Lower lobe of right lung (tissue), 2 donors: ENCODE measurements at places on chromosomes 7 and 10. TPM values are rescaled to one million over a fixed set of nuclear protein-coding genes. Genes with fewer than 3 reads are reported as not detected.

TEX36 gene
- total RNA-seq, result not detected

SPDYE6 gene
- not detected for total RNA-seq

- H3K27ac ChIP-seq, result no peak overlapping the region
- H3K4me1 ChIP-seq, result no peaks in the 10 kb centered on the region
- no peaks in the 10 kb centered on the region for H3K27me3 ChIP-seq
- H3K4me3 ChIP-seq, result no peak overlapping the region
These were observed 535.4 kb downstream of the ANKRD7 start for GRCh38 chr7:118759921-118760320.

CFAP70 gene
- total RNA-seq, result 11.3 TPM

DNA sequence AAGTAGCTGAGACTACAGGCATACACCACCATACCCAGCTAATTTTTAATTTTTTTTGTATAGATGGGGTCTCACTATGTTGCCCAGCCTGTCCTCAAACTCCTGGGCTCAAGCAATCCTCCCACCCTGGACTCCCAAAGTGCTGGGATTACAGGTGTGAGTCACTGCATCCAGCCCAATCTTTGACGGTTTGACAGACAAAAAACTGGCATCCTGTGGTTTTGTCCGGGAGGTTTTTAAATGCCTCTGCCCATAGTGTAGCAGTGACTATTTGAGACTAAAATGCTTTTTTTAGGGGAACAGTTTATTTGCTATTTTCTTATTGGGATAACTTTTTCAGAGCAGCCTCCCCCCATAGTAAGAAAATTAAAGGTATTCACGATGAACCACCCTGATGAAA, 523.7 kb upstream of the GALNT17 start:
- H3K4me1 ChIP-seq, result no peaks in the 10 kb centered on the region
- H3K27me3 ChIP-seq, result no peaks in the 10 kb centered on the region
- H3K27ac ChIP-seq, result no peak overlapping the region

GRCh38 chr7:135975166-135975565, 2.0 kb downstream of the MTPN start:
- DNase-seq, result no peak
- no peaks in the 10 kb centered on the region for H3K27me3 ChIP-seq
- H3K4me1 ChIP-seq, result peaks cover 68% of the 10 kb centered on the region
- H3K36me3 ChIP-seq, result peaks cover 5% of the 10 kb centered on the region
- H3K4me3 ChIP-seq, result peak overlapping the region; percentile 93
- no peak overlapping the region for H3K27ac ChIP-seq

DNA sequence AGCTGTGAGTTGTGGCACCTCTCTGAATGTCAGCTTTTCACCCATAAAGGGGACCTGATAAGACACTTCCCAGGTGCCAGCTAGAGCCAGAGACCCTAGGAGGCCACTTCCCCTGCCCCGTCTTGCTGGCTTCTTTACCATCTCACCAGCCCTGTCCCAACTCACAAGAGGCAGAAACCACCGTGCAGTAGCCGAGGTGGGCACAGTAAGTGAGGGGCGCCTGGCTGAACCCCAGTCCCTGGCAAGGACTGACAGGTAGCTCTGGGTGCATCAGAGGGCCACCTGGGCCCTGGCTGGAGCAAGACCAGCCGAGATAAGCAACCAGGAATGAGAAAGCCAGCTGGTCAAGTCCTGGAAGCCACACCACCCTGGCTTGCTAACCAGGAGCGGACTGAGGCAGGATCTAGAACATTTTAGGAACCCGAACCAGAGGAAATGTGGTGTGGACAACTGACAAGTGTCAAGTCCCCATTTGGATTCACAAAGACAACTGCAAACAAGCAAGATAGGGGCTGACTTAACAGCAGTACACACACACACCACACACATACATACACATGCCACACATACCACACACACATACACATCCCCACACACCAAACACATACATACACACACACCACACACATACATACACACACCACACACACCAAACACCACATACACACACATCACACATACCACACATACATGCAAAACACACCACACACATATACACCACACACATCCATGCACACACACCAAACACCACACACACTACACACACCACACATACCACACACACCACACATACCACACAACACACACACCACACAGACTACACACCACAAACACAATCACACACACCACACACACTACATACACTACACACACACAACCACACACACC, 20.8 kb downstream of the OGDHL start:
- H3K27me3 ChIP-seq, result no peaks in the 10 kb centered on the region
- no peak overlapping the region for H3K27ac ChIP-seq

DNA sequence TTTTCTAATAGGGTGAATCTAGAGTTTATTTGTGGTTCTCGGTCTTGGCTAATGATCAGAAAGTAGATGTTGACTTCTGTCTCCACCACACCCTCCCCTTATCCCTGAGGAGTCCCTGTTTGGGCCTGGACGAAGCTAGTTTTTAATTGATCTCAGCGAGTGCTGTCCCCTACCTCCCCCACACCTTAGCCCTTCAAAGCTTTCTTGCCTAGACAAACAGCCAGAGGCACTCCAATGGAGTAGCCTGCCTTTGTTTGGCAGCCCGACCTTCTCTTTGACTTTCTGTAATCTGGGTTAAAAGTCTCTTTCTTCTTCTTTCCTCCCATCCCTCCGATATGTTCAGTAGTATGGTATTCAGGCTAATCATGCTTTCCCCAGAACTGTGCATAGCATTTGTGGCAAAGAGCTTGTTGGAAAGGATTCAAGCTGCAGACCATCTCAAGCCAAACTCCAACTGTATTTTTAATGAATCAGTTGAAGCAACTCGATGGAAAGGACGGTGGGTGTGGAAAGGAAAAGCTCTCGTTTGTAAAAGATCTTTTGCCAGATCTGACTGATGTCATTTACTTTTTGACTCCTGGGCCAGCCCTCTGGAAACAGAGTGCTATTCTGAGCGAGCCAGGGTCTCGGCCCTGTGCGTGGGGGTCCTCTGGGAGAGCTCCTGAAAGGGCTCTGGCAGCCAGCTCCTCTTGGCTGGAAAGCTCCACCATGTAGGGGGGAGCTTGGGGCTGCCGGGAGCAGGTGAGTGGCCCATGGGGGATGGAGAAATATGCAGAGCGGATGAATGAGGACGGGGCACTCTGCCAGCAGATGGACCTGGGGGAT, 4.5 kb downstream of the FAM180A start:
- DNase-seq, result no peak
- no peak overlapping the region for H3K27ac ChIP-seq
- H3K36me3 ChIP-seq, result no peaks in the 10 kb centered on the region
- H3K27me3 ChIP-seq, result no peaks in the 10 kb centered on the region

DNA sequence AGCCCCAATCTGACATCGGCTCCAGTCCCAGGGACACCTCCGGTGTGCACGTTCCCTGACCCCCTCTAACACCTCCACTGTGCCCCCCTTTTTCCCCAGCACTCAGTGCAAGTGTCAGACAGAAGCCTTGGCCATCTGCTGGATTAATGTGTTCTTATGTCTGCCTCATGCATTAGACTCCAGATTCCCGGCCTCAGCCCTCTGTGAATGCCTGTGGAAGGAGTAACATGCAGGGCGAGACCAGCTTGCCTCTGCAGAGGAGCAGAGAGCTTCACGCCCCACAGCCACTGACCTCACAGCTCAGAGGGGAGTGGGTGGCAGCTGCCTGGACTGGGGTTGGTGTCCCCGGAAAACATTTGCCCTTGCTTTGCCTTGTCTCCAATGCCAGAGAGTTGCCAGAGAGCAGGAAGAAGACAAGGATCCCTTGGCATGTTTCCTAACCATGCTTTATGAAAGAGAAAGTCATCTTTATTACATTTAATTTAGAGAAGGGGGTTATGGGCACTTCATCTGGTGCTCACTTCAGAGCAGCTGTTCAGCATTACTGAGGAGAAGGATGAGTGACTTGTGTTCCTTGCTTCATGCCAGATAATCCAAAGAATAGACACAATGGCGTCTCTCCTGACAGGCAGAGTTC, 91.6 kb upstream of the CXCL12 start:
- H3K27me3 ChIP-seq, result no peaks in the 10 kb centered on the region
- no peak for DNase-seq
- no peaks in the 10 kb centered on the region for H3K36me3 ChIP-seq
- H3K27ac ChIP-seq, result no peak overlapping the region
- H3K4me3 ChIP-seq, result no peak overlapping the region

DNA sequence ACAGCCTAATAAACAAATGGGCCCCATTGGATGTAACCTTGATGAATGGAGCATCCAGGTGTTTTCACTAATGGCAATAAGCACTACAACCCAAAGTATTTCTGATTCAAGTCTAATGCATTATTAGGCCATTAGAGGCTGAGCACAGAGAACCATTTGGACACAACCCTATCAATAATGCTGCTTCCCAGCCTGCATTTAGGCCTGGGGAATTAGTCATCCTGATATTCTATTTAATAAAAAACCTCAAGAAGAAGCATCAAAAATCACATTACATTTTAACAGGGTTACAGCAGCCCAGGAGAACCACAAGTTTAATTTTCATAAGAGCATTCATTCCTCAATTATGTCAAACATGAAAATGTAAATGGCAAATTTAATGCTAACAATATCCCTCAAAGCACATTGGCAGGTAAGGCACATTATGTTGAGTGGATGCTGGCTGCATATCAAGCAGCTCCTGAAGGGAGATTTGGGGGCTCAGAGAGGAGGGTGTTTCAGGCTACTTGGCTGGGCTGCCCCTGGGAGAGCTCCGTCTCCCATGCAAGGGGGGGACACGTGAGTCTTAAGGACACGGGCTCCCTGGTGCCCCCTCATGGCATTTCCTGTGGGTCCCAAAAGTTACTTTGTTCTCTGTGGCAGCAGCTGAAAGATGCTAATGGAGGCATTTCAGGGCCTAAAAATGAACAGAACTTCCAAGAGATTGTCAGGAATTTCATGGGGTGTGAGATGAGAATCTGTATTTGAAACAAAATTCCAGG, 143.4 kb downstream of the HERPUD2 start:
- no peak for DNase-seq
- H3K4me3 ChIP-seq, result no peak overlapping the region
- H3K27ac ChIP-seq, result no peak overlapping the region
- H3K27me3 ChIP-seq, result peaks cover 4% of the 10 kb centered on the region
- no peaks in the 10 kb centered on the region for H3K36me3 ChIP-seq
- H3K4me1 ChIP-seq, result peaks cover 14% of the 10 kb centered on the region

A1CF gene
- total RNA-seq, result not detected

- H3K36me3 ChIP-seq, result no peaks in the 10 kb centered on the region
- H3K4me3 ChIP-seq, result no peak overlapping the region
- DNase-seq, result peak; percentile 42
- H3K27me3 ChIP-seq, result no peaks in the 10 kb centered on the region
These were observed 14.0 kb downstream of the SLC29A4 start for GRCh38 chr7:5296611-5297226.

- no peak overlapping the region for H3K4me3 ChIP-seq
- H3K27ac ChIP-seq, result no peak overlapping the region
- no peaks in the 10 kb centered on the region for H3K4me1 ChIP-seq
- no peak for DNase-seq
These were observed 152.8 kb downstream of the CUBN start for GRCh38 chr10:16976803-16977202.

DNA sequence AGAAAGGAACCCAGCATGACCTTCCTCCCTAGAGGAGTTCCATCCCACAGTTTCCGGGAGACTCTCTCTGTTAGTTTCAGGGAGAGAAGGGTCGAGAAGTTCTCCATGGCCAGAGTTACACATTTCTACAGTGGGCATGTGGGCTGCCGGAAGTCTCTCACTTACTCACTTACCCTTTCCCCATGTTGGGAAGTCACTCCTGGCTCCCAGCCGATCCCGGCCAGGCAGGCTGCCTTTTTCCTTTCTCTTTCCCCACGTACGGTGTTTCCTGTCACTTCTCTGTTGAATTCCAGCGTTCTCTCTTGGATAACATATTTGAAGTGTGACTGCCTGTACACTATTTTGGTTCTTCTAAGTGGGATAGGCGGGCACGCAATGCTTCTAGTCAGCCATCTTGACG, 3.5 kb downstream of the TEX36 start:
- H3K36me3 ChIP-seq, result no peaks in the 10 kb centered on the region
- H3K27me3 ChIP-seq, result no peaks in the 10 kb centered on the region
- no peak for DNase-seq
- H3K4me1 ChIP-seq, result no peaks in the 10 kb centered on the region

DNA sequence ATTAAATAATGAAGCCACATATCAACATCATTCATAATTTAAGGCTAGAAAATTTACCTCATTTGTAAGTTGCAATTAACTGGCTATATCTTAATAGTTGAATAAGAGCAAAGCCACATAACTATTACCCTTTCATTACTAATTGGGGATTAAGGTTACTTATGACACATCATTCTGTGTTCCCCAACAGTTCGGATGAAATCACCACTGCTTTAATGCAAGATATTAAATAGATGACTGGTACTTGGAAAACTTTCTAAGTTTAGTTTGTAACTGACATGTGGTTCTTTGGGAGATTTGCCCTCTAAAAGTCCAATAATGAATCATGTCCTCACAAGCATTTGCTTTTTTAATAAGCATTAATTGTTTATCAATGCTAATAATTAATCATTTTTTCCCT, 109.1 kb downstream of the MTERF1 start:
- H3K36me3 ChIP-seq, result no peaks in the 10 kb centered on the region
- H3K4me1 ChIP-seq, result no peaks in the 10 kb centered on the region
- no peak for DNase-seq
- no peaks in the 10 kb centered on the region for H3K27me3 ChIP-seq

DNA sequence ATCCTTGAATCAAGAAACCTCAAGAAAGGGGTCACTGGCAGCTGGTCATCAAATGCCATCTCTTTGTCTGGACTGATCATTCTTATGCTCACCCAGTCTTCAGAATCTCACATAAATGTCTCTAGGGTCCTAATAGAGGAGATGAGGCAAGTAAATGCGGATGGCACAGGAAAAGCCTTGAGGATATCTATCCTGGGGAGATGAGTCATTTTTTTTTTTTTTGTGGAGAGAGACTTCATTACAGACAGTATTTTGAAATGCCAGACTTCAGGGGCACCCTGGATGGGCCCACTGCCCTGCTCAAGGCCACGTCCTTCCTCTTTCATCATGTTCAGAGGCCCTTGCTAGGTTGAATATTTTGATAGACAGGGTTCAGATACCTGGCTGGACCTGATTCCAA, 19.5 kb upstream of the PLPP4 start:
- no peaks in the 10 kb centered on the region for H3K4me1 ChIP-seq
- H3K27me3 ChIP-seq, result peaks cover 9% of the 10 kb centered on the region

GRCh38 chr7:32255036-32255435, 184.8 kb upstream of the PDE1C start:
- no peak overlapping the region for H3K4me3 ChIP-seq
- H3K27ac ChIP-seq, result no peak overlapping the region
- no peaks in the 10 kb centered on the region for H3K27me3 ChIP-seq
- no peaks in the 10 kb centered on the region for H3K36me3 ChIP-seq
- H3K4me1 ChIP-seq, result no peaks in the 10 kb centered on the region

GRCh38 chr10:24494777-24495176, 228.9 kb downstream of the ARHGAP21 start:
- no peak overlapping the region for H3K4me3 ChIP-seq
- no peak for DNase-seq
- H3K36me3 ChIP-seq, result peaks cover 13% of the 10 kb centered on the region
- H3K4me1 ChIP-seq, result no peaks in the 10 kb centered on the region
- no peaks in the 10 kb centered on the region for H3K27me3 ChIP-seq

DNA sequence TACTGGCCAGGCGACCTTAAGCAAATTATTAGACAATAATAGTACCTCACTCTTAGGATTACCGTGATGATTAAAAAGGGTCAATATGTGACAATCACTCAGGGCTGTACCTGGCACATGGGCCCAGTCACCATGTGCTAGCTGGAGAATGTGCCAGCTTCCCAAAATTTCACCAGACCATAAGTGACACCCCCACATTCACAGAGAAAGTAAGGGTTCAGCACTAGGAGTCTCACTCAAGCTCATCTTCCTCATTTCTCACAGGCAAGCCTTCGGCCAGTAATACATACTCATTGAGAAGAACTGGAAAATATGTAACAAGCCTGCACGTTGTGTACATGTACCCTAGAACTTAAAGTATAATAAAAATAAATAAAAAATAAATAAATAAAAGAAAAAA, 22.4 kb upstream of the C10orf71 start:
- no peak overlapping the region for H3K4me3 ChIP-seq
- peaks cover 5% of the 10 kb centered on the region for H3K27me3 ChIP-seq
- no peaks in the 10 kb centered on the region for H3K36me3 ChIP-seq
- no peak overlapping the region for H3K27ac ChIP-seq
- no peak for DNase-seq
